NCI-H748 treated with DMSO at 0.1 percent for 48 hours (cell line): ENCODE measurements at places on chromosomes 6 and 20.

- peak; percentile 92 for DNase-seq
Measured at GRCh38 chr6:166351715-166352285, 9.5 kb upstream of the SFT2D1 start.

- DNase-seq, result no peak
Measured at GRCh38 chr20:12409501-12409900, 491.8 kb downstream of the BTBD3 start.

DNA sequence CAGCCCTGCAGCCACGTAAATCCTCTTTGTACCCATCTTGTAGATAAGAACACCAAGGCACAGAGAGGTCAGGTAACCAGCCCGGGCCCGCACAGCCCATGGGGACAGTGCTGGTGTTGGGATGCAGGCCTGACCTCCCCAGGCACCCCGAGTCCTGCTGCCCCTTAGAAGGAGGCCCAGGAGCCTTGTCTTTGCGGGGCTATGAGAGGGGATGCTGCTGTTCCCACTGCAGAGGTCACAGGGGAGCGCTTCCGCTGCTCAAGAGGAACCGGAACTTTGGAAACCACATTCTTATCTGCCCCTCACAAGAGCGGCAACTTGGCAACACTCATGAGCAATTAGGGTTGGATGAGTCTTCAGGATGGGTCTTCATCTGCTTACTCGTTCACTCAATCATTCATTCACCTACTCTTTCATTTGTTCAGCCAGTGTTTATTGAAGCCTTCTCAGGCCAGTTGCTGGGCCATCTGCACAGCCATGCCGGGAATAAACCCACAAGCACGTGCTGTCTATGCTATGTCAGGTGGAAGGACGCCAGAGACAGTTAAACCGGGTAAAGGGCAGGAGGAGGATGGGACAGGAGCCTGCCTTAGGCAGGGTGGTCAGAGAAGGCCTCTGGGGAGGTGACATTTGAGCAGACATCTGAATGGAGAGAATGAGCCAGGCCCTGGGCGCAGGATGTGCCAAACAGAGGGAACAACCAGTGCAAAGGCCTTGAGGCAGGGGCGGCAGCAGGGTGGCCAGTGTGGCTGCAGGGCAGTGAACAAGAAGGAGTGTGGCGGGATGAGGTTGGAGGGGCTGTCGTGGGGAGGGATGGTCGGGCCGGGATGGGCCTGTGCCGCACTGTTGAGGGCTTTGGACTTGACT is 60.8 kb downstream of the RBM38 start:
- DNase-seq, result no peak

- DNase-seq, result no peak
Measured at GRCh38 chr6:39847221-39847620, 55.0 kb downstream of the DAAM2 start.

GRCh38 chr6:135159531-135159930 is 21.6 kb upstream of the MYB start:
- no peak for DNase-seq

GRCh38 chr6:72984981-72985665 is 240.2 kb downstream of the KHDC1L start:
- DNase-seq, result no peak

DNA sequence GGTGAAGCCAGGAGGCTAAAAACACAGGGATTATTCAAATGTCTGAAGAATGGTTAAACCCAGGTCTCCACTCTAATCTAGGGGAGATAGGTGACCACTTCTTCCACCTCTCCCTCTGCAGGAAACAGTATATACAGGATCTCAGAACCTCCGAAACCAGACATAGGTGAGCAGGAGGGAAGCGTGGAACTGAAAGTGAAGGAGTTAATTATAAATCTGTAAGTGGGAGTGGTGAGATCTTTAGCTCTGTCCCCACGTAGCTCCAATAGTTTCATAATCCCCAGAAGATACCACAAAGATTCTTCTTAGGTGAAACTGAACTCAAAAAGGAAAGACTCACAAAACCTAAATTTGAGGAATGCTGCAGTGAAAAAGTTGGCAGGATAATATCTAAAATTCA is 76.8 kb downstream of the THEMIS start:
- no peak for DNase-seq

DNA sequence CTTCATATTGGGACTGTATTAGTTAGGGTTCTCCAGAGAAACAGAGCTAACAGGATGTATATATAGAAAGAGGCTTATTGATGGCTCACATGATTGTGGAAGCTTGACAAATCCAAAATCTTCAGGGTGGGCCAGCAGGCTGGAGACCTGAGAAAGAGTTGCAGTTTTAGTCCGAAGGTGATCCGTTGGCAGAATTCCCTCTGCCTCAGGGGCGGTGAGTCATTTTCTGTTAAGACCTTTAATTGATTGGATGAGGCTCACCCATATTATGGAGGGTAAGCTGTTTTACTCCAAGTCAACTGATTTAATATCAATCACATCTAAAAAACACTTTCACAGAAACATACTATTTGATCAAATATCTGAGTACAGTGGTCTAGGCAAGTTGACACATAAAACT is 113.6 kb downstream of the FLRT3 start:
- no peak for DNase-seq

DNA sequence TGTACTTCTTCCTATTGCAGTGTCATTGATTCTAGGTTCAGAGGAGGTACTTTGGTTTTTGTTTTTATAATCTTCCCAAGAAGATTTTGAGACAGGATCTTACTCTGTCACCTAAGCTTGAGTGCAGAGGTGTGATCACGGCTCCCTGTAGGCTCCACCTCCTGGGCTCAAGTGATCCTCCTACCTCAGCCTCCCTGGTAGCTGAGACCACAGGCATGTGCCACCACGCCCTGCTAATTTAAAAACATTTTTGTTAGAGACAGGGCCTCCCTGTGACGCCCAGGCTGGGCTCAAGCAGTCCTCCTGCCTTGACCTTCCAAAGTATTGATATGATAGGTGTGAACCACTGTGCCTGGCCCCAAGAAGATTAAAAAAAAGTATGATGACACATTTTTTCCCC is 3.4 kb upstream of the SLC17A5 start:
- DNase-seq, result no peak

GRCh38 chr6:33613146-33613794 is 7.9 kb upstream of the ITPR3 start:
- DNase-seq, result no peak

DNA sequence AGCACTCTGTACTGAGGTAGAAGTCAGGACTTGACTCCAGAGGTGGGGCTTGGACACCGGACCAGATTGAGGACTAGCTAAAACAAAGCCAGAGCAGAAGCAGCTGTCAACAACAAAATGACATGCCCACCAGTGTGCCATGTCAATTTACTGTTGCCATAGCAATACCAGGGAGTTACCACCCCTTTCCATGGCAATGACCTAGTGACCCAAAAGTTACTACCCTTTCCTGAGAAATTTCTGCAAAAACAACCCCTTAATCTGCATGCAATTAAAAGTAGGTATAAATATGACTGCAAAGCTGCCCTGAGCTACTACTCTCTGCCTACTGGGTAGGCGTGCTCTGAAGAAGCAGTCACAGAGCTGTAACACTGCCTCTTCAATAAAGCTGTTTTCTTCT is 21.0 kb downstream of the MAP3K5 start:
- DNase-seq, result no peak

GRCh38 chr6:26257272-26257671 is 107.7 kb upstream of the BTN3A2 start:
- no peak for DNase-seq

- no peak for DNase-seq
Measured at GRCh38 chr6:47404435-47404834, 73.2 kb upstream of the CD2AP start.

DNA sequence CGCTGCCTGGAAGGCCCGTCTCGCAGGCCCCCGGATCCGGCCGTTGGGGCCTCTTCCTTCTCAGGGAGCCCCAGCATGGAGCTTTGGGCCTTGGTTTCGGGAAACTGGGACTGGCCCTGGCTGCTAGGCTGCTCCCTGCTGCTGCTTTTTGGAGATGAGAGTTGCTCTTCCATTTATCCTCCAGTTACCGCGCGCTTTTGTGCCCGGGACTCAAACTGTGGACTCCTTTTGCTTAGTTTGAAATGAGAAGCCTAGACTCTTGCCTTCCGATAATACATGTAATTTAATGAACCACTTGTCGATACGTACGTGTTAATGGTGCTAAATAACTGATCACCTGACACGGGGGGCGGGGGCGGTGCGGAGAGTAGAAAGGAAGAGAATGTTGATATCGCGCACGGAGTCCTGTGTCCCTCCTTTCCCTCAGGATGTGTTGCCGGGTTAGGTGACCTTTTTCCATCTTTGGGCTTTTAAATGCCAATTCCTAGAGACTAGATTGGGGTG is 968 bp downstream of the PHF3 start:
- DNase-seq, result peak; percentile 77

DNA sequence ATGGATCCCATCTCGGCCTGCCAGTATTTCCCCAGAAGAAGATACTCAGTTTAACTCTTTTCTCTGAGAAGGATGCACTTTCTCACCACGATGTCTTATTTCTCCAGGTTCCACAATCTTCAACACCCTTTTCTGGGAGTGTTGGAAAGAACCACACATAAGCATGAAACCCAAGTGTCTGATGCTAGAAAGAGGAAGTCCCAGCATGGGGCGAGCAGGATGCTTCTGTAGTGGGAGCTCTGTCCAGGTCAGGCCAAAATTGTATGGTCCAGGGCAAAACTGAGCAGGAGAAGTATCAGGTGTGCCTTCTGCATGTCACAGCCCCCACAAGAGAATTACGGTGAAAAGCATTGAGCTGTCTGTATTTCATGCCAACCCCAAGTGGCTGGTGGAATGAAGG is 11.0 kb downstream of the TREM1 start:
- DNase-seq, result no peak

GRCh38 chr6:55566036-55566710 is 12.8 kb downstream of the HMGCLL1 start:
- DNase-seq, result no peak

- peak; percentile 16 for DNase-seq
Measured at GRCh38 chr20:47854687-47855212, 69.5 kb upstream of the SULF2 start.

DNA sequence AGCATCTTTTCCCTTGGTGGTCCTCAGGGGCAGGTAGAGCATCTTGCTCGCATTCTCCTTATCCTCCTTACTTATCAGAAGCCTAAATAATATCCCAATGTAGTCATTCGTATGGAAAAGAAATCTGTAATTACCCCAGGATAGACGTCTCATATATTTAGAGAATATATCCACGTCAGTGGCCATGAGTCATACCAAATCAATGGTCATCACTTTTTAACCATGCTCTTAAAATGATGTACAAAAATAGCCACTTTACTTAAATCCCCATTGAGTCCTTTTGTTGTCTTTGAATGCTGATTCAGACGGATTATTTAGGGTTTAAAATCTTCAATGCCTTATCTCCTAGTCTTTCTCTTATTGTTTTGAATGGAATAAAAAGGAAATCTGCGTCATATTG is 231.7 kb upstream of the STXBP5 start:
- no peak for DNase-seq

GRCh38 chr6:40343877-40344565 is 243.1 kb downstream of the LRFN2 start:
- no peak for DNase-seq

GRCh38 chr6:57108691-57109090 is 18.7 kb downstream of the ZNF451 start:
- DNase-seq, result no peak

GRCh38 chr6:132153221-132153898 is 202.2 kb upstream of the CCN2 start:
- DNase-seq, result no peak

DNA sequence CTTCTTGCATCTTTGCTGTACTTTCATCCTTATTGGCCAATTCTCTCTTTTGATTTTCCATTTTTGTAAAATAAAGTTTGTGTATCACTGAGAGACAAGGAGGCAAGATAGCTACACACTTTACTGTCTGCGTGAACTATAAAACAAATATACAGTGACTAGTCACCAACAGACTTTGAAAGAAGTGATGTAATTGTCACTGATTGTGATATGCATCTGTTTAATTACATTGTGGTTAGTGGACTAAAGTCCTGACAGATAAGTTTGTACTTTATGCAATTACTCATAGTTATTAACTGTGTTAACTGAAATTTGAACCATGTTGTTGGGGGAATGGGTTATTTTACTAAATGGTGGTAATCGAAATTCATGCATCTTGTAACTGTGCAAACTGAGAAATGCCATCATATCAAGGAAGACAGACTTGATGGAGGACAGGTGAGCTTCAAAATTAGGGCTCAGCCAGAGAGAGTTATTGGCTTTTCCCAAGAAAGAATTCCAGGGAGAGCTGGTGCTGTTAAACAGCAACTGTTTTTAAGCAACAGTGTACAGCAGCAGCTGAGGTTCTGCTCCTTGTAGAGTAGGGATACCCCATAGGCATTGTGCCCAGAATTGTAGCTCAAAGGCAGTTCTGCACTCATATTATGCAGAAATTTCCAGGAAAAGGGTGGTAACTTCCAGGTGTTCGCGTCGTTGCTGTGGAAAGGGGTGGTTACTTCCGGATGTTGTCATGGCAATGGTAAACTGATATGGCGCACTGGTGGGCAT is 62.9 kb downstream of the EFHC1 start:
- no peak for DNase-seq

GRCh38 chr6:37620519-37620918 is 77.2 kb downstream of the MDGA1 start:
- no peak for DNase-seq

DNA sequence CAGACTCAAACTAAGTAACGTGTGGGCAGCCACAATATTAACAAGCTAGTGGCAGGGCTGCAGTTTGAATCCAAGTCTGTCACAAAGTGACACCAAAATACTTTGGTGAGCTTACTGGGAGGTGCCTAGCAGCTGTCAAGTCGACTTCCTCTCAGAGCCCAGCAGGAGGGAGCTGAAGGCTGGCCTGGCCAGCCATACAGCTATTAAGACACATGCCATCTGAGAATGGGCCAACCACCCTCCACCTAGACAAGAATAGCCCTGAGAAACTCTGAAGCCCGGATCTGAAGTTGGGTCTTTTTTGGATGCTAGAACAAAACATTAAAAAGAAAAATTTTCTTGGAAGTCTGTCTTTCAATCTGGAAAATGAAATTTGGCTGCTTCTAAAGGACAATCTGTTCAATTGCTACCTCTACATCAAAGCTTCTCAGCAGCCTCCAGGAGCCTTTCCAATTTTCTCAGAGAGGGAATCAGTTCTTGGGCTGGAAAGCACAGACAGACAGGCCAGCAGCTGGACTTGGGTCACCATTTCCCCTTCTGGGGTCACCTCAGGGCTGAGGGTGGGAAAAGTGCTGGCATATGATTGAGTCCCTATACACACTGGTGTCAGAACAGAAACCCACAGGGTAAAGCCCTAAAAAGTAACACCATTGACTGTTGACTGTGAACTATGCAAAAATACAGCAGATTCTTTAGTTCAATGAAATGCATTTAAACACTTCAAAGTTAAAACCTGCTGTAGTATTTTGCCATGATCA is 42.9 kb downstream of the UQCC1 start:
- no peak for DNase-seq
